GM23248 (cell line): ENCODE measurements at places on chromosomes 7 and 10. TPM values are rescaled to one million over a fixed set of nuclear protein-coding genes. Genes with fewer than 3 reads are reported as not detected.

The CHAT gene
- polyA plus RNA-seq = not detected in 2 replicates

The ANKRD22 gene
- not detected in 2 replicates for polyA plus RNA-seq

GRCh38 chr7:130490888-130491804 lies 739 bp upstream of the MEST start:
- DNase-seq = peak; percentile 66

DNA sequence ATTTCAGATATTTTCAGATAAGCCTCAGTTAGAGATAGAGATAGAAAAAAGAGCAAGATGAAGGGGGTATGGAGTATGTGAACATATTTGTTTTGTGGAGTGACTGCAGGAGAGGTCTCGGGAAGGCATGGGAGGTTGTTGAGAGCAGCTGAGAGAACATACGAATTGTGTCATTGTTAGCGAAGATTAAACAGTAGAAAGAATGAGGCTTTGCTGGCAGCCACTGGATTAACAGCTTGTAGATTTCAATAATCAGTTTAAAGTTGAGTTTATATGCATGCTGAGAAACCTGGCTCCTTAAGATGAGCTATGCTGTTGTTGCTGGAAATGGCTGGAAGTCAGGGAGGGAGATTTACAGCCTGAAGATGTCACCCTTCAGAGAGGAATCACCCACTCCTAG lies 100.9 kb upstream of the SORCS3 start:
- no peak for DNase-seq

DNA sequence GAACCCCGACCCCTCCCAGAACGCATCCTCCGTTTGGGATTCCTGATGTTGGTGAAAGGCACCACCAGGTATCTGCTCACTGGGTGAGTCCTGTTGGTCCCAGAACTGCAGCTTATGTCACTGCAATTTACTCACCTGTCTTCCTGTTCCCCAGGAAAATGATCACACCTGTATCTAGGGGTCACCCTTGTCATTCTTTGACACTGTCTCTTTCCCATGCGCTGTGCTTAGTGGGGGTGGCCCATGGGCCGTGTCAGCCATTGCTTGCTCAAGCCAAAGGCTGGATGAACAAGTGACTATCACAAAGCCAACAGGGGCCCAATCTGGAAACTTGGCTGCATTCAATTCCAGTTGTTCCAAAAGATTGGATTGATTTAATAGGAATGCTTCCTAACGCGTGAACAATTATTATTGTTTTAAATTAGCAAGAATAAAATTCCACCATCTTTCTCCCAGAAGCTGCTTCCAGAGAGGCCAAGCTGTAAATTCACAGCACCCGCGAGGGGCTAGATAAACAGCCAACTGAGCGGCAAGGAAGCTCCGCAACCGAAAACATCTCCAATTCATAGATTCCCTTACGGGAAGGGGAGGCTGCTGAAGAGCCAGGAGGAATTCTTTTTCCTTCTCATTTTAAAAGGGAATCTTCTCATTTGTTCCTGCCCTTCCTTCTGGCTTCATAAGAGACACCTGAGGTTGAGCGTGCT lies 134.8 kb upstream of the ZMIZ1 start:
- no peak for DNase-seq

GRCh38 chr10:128036746-128037543 lies 89.3 kb downstream of the MKI67 start:
- DNase-seq = peak; percentile 61
